Activated T-helper 1 cell treated with anti-CD3 and anti-CD28 coated beads, Interleukin-2, amount 50 U/mL, for 16 hours (primary cell): ENCODE measurements at places on chromosomes 7 and 10.

DNA sequence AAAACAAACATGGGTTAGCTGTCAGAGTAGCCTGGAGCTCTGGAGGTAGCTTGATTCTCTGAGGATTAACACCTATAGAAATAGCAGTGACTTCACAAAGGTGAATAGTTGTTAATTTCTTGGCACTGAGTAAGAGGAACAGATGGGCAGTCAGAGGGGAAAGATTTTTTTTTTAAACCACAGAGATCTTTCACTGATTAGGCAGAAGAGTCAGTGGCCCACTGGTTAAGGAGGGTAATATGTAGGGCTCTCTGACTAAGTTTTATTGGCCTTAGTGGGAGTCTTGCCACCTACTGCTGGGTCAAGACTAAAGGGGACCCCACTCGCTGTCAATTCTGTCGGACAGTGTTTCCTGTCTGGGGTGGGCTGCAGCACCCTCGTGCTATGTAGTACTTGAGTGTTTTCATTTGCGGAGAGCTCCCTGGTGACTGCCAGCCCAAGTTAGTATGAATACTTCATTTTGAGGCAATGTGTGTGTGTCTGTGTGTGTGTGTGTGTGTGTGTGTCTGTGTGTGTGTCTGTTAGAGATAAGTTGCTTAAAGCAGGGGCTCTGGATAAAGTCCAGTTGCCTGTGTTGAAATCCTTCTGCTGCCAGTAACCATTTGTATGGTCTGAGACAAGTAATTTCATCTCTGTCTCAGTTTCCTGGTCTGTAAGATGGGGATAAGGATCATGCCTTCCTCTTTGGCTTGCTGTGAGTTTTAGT lies 145.2 kb downstream of the ARID5B start:
- no peak for DNase-seq

DNA sequence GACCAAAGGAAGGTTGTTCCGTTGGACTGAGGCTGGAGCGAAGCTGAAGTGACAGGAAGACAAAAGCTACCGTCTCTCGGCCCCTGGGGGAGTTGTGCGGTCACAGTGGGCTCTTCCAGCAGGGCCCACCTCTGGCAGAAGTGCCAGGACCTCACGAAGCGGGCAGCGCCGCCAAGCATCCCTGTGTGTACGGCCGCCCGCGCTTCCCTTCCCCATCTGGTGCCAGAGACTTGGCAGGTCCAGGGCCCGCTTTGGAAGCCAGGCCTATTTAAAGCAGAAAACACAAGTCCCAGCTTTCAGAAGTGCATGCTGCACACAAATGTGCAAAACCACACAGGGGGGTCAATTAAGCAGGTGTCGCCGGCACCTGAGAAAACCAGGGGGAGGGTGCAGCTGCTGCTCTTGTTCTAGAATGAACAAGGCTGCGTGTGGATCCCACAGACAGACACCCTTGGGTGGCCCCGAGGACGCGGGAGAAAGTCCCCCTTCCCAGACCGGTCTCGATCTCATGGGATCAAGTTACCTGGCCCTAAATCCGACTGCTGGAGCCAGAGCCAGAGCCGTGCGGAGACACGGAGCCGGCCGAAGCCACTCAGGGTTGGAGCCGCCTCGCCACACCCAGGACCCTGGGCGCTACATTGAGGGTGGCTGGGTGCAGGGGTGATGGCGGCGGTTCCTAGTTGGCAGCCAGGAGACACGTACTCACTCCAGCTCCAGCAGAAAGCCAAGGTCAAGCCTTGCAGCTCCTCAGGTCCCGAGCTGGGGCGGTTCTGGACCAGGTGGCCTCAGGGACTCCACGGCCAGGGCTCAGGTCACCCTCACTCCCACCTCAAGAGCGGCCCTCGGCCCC lies 51.8 kb upstream of the PPP2R2D start:
- DNase-seq: no peak

DNA sequence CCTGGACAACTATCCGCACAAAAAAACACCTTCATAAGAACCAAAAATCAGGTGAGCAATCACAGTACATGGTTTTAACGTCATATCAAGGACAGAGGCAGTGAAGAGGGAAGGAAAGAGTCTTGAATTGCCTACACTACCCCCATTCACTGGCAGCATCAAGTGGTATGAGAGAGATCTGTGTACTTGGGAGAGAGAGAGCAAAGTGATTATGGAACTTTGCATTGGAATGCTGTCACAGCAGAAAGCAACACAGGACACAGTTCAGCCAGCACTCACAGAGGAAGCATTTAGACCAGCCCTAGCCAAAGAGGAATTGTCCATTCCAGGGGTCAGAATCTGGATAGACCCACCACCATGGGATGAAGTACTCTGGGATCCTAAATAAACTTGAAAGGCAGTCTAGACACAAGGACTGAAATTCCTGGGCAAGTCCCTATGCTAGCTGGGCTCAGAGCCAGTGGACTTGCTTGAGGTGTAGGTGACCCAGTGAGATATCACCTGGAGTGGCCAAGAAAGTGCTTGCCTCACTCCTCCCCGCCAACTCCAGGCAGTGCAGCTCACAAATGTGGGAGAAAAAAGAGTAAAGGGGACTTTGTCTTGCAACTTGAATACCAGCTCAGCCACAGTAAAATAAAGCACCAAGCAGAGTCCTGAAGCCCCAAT lies 30.5 kb upstream of the SFTPD start:
- no peak for DNase-seq

DNA sequence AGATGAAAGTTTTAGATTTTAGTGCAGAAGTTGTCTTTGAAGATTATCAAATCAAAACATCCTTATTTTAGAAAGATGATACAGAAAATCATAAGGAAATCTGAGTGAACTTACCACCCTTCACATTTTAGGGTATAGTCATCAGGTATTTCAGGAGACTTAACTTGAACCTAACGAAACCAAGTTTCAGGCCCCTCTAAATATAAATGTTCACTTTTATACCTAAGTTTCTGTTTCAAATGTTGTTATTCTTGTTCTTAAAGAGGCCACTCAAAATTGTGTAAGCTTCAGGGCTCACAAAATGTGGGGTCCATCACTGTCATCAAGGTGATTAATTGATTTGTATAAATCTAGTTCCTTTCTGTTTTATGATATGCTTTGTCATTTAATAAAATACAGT lies 216.2 kb downstream of the KIAA1217 start:
- no peak for DNase-seq

DNA sequence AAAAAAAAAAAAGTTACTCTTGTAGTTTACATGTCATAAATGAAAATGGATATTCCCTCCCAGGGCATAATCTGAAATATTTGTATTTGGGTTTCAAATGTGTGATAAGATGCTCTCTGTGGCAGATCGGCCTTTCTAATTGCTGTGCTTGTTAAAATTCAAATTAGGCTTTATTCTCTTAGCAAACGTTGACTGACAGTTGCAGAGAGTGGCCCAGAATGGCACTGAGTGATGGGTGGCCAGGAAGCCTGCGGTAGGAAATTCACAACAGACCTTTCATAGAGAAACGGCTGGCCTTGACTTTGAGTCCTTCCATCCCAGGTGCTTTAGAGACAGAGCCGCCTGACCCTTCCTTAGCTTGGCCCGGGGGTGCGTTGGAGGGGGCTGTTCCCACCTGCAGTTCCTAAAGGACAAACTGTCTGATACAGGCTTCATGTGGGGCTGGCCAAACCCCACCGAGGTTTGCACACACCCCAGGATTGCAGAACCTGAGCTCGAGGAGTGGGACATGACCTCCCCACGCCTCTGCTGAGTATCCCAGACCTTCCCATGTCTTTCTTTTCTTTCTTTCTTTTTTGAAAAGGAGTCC lies 152.7 kb downstream of the CUX1 start:
- DNase-seq: no peak

GRCh38 chr10:110016039-110016438 lies 8.3 kb downstream of the ADD3 start:
- DNase-seq: no peak

DNA sequence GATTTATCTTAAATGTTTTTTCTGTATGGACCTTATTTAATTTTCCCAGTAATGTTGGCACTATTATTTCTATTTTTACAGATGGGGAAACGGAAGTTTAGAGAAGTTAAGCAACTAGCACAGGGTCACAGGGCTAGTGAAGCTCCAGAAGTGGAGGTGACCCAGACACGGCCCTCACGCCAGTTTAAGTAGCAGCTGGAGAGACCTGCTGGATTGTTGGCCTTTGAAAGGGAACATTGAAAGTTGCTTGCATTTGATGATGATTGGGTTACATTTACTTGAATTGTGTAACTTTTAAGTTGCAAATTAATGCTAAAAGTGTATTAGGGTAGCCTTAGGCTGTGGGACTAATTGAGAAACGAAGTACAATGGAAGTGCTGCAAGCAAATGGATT lies 25.6 kb downstream of the CDK14 start:
- DNase-seq: no peak

- no peak for DNase-seq
Observed at GRCh38 chr10:22556774-22557173, 157.6 kb downstream of the PIP4K2A start.

GRCh38 chr10:125038637-125039036 lies 96.7 kb downstream of the ZRANB1 start:
- no peak for DNase-seq

GRCh38 chr10:76404531-76404930 lies 973.1 kb downstream of the LRMDA start:
- no peak for DNase-seq

DNA sequence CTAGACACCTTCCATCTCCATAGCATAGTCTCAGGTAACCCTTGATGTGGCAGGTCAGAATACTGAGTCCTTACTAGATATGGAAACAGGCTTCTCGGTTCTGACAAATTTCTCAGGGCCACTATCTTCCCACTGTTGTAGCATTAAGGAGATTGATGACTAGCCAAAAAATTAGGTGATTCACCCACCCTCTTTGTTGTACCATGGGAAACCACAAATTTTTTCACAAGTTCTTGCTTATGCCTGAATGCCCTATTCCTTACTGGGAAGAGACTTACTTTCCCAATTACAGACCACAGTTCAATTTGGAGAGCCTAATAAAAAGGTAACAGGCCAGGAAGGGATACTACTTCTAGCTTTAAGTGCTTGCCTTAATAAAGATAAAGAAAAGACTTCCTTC lies 948.8 kb downstream of the GRM8 start:
- DNase-seq: no peak

- no peak for DNase-seq
Observed at GRCh38 chr10:34400075-34400474, 415.0 kb downstream of the PARD3 start.

- DNase-seq: no peak
Observed at GRCh38 chr7:19351341-19352304, 206.4 kb upstream of the FERD3L start.

GRCh38 chr10:48899781-48900180 lies 39.9 kb downstream of the LRRC18 start:
- DNase-seq: no peak

- no peak for DNase-seq
Observed at GRCh38 chr7:92782855-92783254, 53.5 kb downstream of the CDK6 start.

DNA sequence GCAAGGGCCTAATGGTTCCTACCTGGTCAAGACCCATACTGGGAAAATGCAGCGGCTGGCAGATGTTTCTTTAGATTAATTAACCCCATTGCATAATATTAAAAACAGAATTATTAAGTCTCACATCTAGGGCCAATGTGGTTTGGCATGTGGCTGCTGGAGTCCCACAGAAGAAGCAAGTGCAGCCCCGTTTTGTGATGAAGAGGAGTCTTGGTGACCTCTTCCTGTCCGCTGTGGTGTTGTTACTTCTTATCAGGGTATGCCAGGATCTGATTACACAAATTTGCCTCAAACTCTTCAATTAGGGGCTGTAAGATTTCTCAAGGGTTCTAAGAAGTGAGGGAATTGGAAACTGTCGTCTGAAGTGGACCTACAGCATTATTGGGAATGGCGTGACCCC lies 240.3 kb downstream of the SEC23IP start:
- no peak for DNase-seq
